ENCODE measurements at places on chromosomes 4 and X.

GRCh38 chr4:159455675-159456237 lies 352.9 kb downstream of the RAPGEF2 start:
- peak; percentile 46 for DNase-seq

- DNase-seq = no peak
These were observed 78.0 kb downstream of the ZFYVE28 start for GRCh38 chr4:2340272-2341061.

GRCh38 chr4:82524570-82525152 lies 37.1 kb downstream of the TMEM150C start:
- no peak for DNase-seq

DNA sequence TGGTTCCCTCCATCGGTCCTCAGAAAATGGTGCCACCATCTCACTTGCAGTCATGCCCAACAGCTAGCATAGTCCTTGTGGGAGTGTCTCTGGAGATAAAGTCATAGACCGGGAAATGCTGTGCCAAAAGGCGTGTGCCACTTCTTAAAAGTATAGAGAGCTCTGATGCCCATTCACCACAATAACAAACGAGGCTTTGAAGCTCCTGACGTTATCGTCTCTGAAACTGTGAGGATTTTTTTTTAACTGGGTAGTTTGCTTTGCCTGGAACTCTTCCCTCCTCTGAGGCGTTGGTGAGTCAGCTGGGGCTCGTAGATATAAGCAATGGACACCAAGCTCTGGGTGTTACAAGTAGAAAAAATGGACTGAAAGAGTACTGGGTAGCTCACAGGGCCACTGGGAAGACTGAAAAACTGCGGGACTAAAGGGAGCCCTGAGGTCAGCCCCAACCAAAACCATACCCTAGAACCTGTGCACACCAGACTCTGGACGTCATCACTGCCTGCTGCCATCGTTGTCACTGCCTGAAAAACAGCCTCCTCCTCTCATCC lies 89.4 kb upstream of the TRIM2 start:
- peak; percentile 56 for DNase-seq

GRCh38 chr4:128371876-128372275 lies 84.3 kb upstream of the PGRMC2 start:
- DNase-seq = no peak

DNA sequence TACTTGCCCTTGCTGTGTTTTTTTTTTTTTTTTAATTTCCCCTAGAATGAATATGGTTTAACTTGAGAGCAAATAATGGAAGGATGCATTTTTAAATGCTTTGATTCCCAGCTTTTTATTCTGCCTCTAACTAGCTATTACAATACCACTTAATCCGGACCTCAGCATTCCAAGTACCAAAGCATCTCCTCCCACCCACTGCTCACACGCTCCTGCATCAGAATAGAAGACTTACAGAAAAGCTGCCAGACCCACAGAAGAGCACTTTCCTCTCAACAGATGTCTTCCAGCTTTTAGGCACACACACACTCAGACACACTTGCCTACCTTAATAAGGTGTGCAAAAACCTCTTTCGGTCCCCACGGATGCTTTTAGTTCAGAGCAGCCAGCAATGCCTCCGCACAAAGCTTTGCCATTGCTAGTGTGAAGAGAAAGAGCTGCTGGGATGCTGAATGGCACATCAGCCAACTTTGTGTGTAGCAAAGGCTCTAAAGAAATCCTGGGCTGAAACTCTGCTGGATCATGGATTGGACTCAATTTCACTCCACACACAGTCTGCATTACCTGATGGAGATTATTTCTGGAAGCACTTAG lies 1056.2 kb downstream of the DMD start:
- no peak for DNase-seq

DNA sequence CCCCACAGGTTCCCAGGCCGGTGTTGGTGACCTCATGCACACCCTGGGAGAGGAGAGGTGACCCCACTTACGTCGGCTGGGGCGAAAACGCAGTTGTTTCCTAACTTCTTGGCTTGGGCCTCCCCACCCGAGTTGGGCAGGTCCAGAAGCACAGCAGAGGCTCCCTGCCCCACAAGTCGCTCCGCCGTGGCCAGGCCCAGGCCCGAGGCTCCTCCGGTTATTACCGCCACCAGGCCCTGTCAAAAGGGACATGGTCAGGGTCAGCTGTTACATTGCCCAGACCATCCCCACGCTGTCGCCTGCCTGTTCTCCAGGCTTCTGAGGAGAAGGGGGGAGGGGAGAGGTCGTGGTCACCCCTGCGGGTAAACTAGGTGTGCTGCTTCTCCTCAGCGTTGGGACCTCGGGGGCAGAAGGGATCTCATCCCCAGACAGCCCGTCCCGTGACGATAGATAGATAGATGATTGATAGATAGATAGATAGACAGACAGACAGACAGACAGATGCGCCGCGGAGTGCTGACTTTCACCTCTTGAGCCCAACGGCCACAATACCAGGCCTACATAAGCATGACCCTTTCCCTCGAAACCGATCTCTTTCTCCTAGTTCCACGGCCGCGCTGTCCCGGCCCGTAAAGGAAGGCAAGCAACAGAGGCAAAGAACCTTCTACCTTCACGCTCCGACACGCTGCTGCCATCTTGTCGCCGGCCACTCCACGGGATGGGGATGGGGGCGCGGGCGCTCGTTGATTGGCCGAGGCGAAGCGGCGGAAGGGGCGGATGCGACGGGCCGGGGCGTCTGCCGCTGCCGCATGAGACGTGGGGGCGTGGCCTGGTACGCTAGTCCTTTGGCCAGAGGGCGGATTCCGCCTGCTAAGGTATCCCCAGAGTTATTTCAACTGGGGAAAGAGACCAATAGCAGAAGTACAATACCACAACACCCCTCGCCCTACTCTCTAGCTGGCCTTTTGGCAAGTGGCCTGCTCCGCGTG lies at the start of gene HSD17B10:
Gene HSD17B10, minus strand, starts transcription at position 720 of the 989 bp plus-strand sequence. Its CDS starts 25 bp downstream, at position 695.
- DNase-seq = peak; percentile 78

DNA sequence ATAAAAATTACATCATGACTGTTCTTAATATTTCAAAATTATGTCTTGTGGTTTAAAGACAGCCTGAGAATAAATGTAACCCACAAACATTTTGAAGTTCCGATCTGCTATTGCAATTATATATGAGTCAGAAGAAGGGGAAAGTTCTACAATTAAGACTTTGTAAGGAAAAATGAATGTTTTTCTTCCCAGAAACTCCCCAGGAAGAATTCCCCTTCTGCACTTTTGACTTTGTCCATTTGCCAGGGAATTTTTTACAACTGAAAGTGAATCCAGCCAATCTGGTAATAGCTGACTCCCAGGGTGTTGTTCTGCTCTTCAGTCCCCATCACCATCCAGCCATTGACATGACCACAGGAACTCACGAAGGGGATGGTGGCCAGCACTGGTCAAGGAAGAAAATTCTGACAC lies 61.6 kb upstream of the NOCT start:
- peak; percentile 98 for DNase-seq

DNA sequence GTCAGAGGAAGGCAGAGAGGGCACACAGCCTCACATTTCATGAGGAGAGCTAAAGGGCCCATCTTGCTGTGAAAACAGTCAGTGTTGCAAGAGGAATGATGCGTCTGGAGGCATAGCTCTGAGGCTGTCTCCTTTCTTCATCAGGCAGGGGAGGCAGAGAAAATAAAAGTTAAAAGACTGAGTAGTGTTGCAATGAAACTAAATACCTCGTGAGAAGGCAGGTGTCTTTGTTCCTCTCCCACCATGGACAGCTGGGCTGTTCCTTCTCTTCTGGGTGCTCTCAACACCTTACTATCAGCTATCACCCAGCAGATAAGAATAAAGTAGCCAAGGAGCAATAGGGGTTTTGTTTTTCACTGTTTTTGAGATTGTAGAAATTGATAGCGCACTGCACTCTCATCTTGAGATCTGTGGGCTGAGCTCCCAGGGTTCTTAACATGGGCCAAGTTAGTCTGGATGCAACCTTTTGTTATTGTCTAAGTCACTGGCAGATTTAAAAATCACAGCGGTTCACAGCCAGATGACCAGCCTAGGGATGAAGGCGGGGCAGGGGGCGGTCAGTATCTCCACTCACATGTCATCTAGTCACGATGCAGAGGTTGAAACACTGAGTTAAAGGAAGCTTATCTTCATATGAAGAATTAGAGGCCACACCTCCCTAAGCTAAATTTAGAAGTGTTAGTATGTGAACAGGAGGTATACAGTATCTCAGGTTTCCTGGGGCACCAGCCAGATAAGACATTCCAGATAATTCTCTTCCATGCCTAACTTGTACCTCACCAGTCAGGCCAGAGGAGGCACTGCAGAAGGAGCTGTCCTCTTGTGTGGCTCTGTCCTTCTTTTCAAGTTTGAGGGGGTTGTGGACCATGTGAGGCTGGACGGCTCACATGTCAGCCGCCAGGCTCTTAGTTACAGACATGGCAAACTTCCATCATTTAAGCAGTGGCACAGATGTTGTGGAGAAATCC lies 36.9 kb downstream of the PARM1 start:
- DNase-seq = no peak

DNA sequence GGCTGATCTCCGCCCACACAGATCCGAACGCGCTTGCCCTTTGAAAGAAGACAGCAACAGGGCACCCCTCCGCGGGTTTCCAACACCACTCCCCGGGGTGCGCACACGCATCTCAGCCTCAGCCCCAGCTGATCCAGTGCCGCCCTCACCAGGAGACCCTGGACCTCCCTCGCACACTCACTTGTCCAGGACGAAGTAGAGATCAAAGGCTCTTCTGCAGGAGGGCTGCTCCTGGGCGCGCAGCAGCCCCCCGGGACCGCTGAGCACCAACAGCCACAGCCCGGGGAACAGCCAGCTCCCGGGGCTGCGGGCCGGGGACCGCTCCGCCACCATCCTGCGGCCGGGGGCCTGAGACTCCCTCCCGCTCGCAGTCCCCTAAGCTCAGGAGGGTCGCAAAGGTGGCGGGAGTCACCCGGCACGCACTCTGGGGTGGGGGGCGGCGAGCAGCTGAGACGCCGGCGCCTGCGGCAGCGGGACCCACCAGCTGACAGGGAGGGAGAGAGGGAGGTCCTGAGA lies 743 bp downstream of the ANTXR2 start:
- peak; percentile 31 for DNase-seq

DNA sequence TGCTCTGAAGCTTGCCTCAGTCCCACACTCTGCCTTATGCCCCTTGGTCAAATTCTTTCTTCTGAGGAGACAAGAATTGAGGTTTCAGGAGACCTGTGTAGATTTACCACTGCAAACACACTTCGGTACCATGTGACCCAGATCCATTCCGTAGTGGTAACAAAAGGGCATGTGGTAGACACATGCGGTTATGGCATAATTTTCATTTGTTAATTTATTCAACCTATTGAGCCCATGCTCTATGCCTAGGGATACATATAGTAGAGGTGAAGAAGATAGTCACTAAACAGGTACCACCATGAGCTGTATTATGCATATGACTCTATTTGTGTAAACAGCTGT lies 190.9 kb downstream of the NDST4 start:
- DNase-seq = no peak

DNA sequence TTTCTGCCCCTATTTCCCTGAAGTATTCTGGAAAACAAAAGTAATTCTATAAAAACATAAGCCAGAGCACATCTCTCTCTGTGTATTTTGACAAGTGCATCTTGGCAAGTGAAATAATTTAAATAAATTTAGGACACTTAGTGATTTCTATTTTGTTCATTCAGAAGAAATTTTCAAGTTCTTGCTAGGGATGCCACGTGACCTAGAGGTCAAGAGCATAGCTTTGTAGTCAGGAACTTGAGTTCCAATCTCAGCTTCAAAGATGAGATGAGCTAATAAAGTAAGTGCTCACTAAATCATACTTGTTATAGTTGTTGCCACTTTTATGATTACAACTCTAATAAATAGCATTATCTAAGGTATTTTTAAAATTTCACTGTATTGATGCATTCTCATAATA lies 13.8 kb downstream of the KDR start:
- no peak for DNase-seq

- peak; percentile 93 for DNase-seq
These were observed 31.4 kb upstream of the SLC25A31 start for GRCh38 chr4:127698789-127699200.

GRCh38 chrX:99653352-99653751 lies 756.7 kb downstream of the PCDH19 start:
- no peak for DNase-seq
